ENCODE measurements at places on chromosomes 12 and 14.

GRCh38 chr14:105139212-105139825, 29.3 kb downstream of the JAG2 start:
- no peak for DNase-seq

DNA sequence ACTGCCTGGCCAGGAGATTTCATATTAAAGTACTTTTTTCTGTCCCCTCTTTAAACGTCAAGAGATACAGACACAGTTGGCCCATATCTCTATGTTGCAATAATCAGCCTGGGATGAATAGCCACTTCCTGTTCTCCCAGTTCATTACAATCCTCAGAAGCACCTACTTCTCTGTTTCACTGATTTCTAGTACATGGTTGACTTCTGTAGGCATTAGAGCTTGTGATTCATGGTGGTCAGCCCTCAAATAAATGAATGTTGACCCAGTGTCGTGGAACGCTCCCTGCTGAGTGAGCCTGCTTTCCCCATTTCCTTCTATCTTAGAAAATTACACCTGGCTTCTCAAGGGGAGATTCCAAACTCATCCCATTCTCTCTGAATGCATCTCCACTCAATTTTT, 416.7 kb downstream of the PDZRN4 start:
- DNase-seq = no peak

DNA sequence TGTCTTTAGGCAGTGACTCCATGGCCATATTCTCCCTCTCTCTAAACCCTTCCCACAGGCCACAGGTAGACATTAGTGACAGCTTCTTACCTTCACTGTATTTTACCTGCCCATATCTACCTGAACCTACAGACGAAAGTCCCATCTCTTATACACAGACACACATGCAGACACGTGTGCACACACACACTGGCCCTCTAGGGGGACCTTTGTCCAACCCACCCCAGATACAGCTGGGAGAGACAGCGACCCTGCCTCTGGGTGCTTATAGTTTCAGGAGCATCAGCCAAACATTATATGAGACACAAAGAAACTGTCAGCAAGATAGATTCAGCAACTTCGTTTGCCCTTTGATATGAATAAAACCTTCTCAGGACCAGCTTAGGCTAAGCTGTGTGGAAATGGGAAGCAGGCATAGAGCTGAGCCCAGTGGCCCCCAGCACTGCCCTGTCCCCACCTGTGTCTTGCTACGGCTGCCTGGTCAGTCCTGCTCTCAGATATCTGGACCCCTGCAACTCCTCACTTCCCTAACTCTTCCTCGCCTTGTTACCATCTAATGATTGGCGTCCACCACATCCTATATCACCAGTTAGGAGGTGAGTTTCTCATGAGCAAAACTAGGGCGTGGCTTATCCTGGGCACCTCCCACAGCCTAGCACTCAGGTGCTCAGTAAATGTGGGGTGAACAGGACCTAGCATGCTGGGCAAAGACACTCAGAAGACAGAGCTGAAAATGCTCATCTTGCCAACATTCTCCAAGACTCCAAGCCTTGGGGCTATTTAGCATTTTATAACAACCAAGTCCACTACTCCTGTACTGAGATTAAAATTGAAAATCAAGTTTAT, 12.0 kb upstream of the CD9 start:
- no peak for DNase-seq

- no peak for DNase-seq
Measured at GRCh38 chr12:111453071-111453989, 47.6 kb downstream of the SH2B3 start.

DNA sequence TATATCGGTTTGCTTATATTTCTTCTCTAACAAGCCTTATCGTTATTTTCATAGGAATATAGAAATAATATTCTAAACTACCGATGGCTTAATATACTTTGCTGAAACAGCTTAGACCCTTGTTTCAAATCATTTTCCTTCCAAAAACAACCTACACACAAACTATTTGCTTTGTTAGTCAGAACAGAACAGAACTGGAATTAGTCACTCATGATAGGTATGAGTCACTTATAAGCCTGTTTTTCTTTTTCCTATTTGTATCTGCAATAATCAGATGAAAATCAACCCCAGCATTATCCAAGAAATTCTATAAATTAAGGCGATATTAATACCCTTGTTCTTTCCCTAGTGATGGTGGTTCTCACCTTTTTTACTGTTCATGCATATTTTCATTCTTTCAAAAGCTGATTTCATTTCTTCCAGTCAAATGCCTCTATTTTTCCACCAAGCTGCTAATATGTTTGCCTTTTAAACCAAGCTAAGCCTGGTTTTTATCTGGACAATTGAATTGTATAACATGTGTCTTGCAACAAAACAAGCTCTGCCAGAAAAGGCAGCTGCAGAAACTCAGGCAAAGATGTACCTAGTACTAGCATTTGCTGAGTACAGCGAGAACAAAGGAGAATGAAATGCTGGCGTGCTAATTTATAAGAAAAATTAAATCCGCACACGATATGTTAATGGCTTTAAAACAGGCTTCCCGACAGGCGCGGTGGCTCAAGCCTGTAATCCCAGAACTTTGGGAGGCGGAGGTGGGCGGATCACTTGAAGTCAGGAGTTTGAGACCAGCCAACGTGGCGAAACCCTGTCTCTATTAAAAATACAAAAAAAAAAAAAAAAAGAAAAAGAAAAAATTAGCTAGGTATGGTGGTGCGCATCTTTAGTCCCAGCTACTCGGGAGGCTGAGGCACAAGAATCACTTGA, 1418.2 kb downstream of the AACS start:
- no peak for DNase-seq

DNA sequence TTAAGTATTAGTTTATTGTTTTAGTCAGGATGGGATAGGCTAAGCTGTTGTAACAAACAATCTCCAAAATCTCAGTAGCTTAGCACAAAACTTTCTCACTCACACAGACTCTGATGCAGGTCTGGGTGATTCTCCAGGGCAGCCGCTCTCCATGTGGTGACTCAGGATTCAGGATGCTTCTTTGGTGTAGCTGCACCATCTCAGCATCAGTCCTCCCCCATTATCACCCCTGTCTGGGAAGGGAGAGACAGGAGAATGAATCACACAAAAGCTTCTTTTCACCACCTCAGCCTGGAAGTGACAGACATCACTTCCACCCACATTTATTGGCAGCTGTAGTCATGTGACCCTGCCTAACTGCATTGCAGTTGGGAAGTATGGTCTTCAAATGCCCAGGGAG, 142.3 kb downstream of the DICER1 start:
- DNase-seq = no peak

- DNase-seq = peak; percentile 90
Measured at GRCh38 chr12:4276524-4277204, 3.1 kb downstream of the CCND2 start.

- DNase-seq = no peak
Measured at GRCh38 chr14:73785336-73785833, 66.2 kb upstream of the PTGR2 start.

- DNase-seq = no peak
Measured at GRCh38 chr14:75254381-75254822, 24.2 kb upstream of the FOS start.

- no peak for DNase-seq
Measured at GRCh38 chr12:27868139-27868538, 88.1 kb upstream of the MANSC4 start.

- DNase-seq = no peak
Measured at GRCh38 chr12:11757095-11757494, 107.6 kb downstream of the ETV6 start.

DNA sequence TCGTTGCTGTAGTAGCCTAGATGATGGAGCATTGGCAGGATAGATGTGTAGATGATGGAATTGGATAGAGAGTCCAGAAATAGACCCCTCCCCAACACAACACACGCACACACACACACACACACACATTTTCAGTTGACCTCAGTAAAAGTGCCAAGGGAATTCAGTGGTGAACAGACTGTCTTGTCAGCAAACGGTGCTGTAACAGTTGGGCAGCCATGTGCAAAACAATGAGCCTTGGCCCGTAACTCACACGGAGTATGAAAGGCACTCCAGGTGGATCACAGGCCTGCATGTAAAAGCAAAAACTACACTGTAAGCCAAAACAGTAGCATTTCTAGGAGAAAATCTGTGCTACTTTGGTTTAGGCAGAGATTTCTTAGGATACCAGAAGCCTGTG, 87.8 kb downstream of the DDX51 start:
- no peak for DNase-seq

DNA sequence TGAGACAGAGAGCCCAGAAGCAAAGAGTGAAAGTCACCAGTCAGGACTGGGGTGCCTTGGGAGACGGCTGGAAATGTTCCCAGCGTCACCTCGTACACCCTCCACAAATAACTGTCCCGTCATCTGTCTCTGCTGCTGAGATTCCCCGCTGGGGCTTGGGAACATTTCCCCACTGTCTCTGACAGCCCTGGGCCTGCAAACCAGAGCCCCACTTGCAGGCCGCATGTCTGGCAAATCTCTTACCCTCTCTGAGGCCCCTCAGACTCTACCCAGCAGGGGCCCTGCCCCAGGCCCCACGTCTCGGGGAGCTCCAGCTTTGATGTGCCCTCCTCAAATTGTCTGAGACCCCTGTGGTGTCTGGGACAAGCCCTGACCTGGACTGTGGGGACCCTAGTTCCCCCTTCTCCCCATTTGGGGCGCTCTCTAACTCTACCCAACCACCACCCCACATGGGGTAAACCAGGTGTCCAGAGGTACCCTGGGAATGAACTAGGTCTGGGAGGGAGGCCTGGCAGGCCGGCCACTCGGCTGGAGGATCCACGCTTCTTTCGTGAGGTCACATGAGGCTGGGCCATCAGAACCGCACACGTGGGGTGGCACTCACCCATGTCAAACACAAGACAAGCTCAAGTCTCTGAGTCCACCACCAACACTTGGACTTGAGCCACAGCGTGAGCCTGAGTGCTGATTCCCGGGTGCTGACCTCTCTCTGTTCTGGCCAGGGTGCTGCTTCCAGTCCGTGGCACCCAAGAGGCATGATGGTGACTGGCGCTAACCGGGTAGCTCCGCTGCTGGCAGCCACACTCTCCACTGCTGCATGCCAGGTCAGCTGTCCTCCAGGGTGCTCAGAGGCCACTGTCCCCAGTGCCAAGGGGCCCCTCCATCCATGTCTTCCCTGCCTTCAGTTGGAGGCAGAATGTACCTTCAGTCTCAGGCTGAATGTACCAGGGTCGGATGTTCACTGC, 59.8 kb downstream of the DIO3 start:
- DNase-seq = no peak

DNA sequence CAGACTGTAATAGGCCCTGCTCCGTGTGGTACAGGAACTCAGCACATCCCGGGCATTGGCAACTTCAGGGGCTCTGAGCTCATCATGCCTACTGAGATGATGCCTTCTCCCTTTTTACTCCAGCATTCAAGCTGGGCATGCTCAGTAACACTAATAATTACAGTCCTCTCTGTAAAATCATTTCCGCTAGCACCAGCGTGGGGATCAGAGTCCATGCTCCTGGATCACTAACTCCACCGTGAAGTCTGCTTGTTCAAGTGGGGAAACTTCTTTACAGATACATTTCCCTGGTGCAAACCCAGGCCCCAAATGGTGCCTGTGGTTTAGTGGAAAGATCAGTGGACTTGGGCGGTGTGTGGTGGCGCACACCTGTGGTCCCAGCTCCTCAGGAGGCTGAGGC, 16.7 kb downstream of the CLSTN3 start:
- DNase-seq = no peak

DNA sequence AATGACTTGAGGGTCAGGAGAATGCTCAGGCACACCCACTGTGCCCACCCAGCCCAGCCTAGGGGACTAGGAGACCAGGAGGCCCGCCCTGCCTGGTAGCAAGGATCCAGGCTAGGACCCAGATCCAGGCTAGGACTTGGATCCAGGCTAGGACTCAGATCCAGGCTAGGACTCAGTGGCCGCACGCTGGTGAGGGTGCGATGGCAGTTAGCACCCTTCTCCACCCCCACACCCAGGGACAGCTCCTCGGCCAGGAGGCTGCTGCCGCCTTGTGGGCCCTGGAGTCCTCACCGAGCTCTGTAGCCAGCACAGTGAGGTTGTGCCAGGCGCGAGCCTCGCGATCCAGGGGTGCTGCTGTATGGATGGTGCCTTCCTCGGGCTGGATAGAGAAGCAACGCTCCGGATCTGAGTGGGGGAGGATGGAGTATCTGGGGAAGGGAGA, 5.1 kb downstream of the CDH24 start:
- DNase-seq = no peak

DNA sequence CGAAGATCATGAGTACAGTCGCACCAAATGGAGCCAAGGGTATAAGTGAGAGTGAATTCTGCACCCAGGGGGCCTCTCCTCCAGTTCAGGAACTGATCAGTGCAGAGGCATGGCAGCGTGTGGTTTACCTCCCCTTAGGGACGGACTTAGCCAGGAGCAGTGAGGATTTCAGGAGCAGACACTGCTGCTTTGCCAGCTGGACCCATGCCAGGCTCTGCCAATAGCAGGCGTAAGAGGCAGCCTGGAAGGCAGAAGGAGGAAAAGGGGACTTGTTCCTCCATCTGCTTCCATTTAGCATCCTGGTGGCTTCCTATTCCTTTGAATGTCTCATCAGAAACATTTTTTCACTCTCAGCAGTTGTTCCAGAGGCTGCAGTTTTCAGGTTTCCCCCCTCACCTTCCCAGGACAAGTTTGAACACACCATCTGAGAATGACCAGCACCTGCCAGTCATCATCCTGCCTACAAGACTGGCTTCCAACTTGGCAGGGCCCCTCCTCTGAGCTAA, 137.0 kb upstream of the LMNTD1 start:
- no peak for DNase-seq

DNA sequence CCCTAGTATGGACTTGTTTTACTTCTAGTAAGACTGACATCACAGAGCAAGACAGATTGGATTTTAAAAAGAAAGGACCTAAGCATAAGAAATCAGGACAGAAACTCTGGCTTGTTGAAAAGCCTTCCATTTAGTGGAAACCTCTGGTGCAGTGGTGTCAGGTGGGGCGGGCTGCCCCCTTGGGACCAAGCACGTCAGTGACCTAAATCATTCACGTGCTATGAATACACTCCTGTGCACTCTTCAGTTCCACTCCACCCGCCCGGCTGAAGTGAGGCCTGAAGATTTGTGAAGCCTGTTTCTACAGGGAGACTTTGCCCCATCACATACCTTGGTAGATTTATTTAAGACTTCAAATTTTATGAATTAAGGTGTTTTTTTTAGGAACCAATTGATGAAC, 58.2 kb upstream of the STRN3 start:
- DNase-seq = no peak

GRCh38 chr12:79686171-79686570, 4.6 kb downstream of the PAWR start:
- no peak for DNase-seq

DNA sequence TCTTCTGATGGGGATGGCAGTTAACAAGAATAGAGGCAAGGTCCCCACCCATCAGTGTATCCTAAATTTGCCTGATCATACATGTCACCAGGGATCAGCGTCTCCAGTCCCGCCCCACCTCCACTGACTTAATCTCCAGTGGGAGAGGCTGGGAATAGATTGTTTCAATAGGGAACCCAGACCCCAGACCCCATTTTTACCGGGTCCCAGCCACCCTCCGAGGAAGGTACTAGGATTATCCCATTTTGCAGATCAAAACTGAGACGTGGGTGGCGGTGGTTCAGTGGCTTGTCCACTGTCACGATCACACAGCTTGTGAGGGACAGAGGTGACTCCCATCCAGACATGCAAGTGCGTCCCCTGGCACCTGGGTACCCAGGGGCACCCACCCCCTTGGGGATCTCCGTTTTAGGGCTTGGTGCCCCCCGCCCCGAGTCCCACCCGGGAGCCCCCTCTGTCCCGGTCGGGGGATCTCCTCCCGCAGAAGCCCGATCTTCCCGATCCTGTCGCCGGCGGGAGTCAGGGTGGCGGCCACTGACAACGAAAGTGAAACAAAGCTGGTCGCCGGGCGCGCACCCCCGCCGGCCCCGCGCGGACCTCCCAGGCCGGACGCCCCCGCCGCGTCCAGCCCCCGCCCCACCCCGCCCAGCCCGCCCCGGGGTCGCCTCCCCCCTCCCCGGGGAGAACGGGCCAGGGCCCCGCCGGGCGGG, 523 bp downstream of the WSB2 start:
- DNase-seq = peak; percentile 22

All from stimulated activated CD4-positive, alpha-beta T cell treated with anti-CD3 and anti-CD28 coated beads, Interleukin-1b, Interleukin-23, amount 100 ng/mL, for 48 hours (primary cell).